ENCODE measurements at places on chromosomes 5 and 9.

DNA sequence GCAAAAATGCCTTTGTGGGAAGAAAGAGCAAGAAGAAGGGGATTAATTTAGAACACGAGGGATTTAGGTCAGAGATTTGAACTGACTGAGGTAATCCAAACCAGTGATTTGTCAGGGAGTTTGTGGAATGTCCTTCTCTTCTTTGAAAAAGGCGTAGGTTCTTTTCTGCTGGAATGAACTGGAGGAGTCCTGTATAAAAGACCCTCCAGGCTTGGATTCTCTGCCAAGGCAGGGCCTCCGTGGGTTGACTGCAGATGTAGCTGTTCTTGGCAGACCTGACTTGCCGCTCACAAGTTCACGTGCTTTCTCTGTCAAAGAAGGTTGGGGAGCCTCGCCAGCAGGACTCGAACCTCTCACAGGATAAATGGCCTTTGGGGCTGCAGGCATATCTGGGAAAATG lies 62.8 kb upstream of the STC2 start:
- no peak for DNase-seq

DNA sequence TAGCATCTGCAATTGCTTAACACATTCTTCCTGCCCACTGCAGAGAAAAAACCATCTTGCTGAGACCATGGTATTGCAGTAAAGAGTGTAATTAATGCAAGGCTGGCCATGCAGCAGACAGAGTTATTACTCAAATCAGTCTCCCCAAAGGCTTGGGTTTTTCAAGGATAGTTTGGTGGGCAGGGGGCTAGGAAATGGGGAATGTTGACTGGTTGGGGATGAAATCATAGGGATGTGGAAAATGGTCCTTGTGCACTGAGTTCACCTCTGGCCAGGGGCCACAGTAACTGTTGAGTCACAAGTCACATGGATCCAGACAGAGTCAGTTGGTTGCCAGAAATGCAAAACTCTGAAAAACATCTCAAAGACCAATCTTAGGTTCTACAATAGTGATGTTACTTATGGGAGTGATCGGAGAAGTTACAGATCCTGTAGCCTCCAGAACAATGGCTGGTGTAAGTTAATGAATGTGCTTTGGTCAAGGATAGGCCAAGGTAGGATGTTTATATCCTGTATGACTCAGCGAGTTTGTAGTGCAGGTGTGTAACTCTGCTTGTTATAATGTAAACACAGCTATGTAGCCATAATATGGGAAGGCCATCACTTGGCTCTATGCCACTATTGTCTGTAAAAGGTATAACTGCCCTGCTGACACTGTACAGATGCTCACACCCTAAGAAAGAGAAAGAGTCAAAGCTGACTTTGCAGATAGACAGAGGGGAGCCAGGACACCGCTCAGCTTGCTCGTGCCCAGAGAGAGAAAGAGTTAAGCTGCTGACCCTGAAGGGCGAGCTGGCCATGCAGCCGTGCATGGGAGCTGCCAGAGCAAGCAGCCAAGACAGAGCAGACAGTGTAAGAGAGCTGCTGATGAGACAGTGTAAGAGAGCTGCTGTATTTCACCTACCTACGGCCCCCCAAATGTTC lies 27.2 kb downstream of the C9orf152 start:
- DNase-seq = no peak

DNA sequence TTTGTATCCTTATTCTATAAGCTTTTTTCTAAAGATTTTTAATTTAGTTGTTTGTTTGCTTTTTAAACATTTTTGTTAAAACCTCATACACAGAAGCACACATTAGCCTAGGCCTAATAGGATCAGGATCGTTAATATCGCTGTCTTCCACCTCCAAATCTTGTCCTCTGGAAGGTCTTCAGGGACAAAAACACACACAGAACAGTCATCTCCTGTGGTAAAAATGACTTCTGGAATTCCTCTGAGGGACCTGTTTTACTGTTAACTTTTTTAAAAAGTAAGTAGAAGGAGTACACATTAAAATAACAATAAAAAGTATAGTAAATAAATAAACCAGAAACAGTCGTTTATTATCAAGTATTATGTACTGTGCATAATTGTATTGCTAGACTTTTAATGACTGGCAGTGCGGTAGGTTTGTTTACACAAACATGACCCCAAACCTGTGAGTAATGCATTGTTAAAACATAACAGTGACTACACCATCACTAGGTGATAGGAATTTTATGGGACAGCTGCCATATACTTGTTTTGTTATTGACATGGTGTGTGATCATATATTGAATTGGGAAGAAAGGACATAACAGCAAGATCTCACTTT lies 109.6 kb downstream of the ZCCHC7 start:
- no peak for DNase-seq

DNA sequence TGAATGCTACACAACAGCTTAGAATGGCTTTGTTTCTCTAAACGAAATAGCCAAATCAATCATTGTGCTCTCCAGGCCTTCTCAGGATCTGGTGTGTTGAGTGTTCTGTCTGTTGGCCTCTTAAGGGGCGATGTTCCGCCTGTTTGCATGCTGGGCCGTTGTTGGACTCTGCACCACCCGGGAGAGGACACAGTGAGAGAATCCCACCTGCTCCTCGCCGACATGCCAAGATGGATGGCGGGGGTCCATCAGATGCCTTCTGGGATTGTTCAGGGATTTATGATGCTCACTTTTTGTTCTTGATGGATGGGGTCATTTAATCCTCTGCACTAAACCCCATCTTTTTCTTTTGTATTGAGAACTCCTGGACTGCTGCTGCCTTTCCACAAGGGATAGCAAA lies 159.9 kb downstream of the NTRK2 start:
- no peak for DNase-seq

DNA sequence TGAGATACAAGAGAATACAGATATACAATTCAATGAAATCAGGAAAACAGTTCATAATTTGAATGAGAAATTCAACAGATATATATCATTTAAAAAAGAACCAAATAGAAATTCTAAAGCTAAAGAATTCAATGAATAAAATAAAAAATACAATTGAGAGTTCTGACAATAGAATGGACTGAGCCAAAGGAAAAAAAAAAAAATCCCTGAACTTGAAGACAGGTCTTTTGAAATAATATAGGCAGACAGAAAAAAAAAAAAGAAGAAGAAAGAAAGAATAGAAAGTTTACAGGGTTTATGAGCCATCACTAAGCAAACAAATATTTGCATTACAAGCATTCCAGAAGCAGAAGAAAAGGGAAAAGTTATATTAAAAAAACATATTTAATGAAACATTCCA lies 12.9 kb upstream of the HAVCR2 start:
- DNase-seq = no peak

- DNase-seq = no peak
Measured at GRCh38 chr5:169719360-169720314, 82.6 kb downstream of the DOCK2 start.

DNA sequence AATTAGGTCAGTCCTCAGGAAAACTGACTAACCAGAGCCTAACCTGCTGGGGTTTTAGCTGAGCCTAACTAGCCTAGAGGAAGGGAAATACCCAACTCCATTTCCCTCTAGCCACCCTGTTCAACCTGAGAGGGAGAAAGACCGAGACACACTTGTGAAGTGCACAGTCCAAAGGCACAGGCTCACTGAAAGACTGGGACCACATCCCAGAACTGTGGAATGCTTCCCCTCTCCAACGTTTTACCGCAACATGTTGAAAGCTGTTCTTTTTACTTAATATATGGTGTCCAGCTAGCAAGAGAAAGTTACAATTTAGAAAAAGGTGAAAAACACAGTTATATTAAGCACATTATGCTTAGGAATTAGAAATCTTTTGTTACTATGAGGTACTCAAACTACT lies 76.8 kb upstream of the SIMC1 start:
- DNase-seq = no peak

DNA sequence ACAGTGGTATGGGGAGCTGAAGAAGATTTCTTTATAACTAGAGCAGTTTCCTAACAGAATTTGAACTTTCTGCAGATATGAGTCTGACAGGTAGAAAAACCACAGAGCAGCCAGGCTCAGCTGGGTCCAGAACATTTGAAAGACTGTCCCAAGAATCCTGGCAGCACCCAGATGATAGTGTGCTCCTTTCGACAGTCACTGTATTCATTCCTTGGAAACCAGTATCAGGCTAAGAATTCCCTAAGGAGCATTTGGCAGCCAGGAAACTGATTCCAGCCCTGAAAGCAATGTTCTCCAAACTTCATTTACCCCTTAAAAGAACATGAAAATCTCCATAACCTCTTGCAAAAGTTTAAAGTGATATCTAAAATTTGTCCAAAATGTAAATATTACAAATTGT lies 123.0 kb upstream of the MTAP start:
- DNase-seq = no peak

DNA sequence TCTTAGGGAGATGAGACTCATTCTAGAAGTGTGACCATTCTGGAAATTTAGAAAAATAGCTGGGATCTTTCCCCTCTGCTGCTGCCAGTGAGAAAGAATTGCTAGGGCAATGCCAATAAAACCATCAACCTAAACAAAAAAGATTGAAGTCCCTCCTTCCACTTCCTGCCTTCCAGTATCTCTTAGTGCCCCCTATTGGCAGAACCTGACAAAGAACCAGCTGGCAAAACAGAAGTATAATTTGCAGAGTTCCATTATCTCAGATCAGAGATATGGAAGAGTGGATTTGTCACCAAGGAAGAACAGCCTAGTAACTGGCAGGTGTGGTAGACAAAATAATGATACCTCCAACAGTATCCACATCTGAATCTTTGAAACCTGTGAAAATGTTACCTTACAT lies 13.8 kb upstream of the PLCXD3 start:
- DNase-seq = peak; percentile 53

GRCh38 chr9:78746010-78746409 lies 449.1 kb downstream of the PSAT1 start:
- no peak for DNase-seq

GRCh38 chr9:137457406-137458193 lies 1.5 kb downstream of the NSMF start:
- DNase-seq = no peak

GRCh38 chr5:112061666-112062065 lies 304.7 kb upstream of the NREP start:
- DNase-seq = no peak

DNA sequence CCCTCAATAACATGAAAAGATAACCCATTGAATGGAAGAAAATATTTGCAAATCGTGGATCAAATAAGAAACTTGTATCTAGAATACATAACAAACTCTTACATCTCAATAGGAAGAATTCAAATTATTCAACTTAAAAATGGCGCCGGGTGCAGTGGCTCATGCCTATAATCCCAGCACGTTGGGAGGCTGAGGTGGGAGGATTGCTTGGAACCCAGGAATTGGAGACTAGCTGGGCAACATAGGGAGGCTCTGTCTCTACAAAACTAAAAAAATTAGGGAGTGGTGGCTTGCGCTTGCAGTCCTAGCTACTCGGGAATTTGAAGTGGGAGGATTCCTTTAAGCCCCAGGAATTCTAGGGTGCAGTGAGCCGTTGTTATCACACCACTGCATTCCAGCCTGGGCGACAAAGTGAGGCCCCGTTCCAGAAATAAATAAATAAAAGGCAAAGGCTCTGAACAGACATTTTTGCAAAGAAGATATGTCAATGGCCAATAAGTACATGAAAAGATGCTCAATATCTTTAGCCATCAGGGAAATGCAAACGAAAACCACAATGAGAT lies 21.5 kb upstream of the TBC1D2 start:
- no peak for DNase-seq

DNA sequence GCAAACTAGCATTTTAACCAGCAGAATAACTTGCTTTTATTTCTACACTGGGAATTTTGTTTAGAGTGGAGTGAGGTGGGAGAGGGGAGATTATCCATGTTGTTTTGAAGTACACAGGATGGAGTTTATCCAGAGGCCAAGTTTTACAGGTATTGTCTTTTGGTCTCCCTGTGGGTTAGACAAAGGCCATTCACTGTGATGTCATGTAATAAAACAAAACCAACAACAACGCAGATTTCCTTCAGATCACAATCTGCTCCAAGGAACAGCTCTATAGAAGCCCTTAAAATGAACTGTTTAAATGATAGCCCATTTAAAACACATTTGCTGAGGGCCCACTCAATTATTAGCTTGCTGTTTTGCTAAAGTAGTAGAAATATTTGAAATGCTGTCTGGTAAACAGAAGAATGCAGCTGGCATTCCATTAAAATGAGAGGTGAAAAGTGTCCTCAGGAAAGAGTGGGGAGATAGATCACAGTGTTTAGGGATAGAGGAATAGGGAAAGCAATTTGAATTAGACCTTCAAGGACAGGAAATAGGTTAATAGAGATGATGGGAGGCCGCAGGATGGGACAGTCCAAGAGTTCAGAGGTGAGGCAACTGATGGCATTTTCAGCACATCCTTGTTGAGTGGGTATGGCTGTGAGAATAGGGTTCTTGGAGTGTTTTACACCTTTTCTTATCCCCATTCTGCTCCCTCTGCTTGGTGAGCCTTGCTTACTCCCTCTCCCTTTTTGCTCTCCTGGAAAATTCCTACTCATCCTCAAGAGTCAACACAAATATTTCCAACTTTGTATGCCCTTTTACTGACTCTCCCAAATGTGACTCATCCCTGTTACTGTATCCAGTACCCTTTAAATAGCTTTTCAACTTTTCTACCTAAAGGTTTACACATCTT lies 140.1 kb upstream of the NR3C1 start:
- DNase-seq = no peak

DNA sequence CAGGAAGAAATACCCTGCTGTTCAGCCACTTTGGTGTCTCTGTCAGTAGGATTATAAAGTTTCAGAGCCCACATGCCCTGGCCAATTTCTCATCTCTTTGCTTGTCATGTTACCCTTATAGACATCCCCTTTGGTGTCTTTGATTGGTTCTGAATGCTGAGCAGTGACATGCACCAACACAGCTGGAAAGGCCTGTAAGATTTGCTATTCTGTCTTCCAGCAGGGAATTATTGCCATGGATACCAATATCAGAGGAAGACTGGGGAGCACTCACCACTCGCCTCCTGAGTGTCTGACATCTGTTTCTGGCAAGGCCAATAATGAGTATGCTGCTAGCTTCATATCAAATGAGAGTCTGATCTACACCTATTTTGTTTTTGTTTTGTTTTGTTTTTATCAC lies 34.4 kb downstream of the RAB3C start:
- no peak for DNase-seq

DNA sequence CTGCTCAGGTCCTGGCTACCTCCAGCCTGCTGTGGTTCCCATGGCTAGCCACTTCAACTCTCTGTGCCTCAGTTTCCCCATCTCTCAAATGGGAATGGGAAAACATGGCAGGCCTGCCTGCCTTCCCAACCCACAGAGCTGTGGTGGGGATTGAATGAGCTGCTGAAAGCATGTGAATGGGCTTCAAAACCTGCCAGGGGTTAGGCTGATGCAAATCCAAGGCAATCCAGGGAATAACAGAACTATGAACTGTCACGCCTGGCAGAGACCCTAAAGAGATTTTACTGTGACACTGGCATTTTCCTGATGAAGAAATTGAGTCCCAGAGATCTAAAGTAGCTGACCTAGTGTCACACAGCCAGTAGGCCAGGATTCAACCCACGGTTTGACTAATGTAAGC lies 29.9 kb upstream of the TCF7 start:
- no peak for DNase-seq

DNA sequence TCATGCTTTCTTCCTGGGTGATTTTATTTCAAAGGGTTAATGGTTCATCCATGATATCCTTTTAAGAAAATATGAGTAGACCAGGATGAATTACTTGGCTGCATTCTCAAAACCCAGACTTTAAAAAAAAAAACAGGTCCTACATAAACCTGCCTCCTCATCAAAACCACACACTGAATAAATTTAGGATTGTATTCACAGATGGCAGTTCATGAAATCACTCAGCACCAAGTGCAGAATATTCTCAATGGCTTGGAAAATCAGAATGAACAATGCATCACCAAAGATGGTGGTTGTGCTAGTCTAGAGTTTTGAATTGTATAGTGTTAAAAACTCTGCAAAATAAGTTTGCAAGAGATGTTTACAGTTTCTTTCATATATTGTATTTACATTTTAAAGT lies 145.4 kb upstream of the GRAMD2B start:
- no peak for DNase-seq

- DNase-seq = no peak
Measured at GRCh38 chr9:134404376-134405358, 78.4 kb downstream of the RXRA start.

Data from SJCRH30 (cell line).